ENCODE measurements at places on chromosomes 2 and 18. TPM values are rescaled to one million over a fixed set of nuclear protein-coding genes. Genes with fewer than 3 reads are reported as not detected.

Gene PNKD
- 57.7 TPM for total RNA-seq

Gene SPEG
- 0.44 TPM for total RNA-seq

Gene CTLA4
- not detected for total RNA-seq

Gene CAVIN2
- 28.1 TPM for total RNA-seq

Gene NGEF
- total RNA-seq, result 9.3 TPM

Gene SERPINB12
- not detected for total RNA-seq

Gene DHRS9
- 0.11 TPM for total RNA-seq

Gene BOLL
- not detected for total RNA-seq

Measured in SJSA1 (cell line).